ENCODE measurements at places on chromosomes 6 and 20.

DNA sequence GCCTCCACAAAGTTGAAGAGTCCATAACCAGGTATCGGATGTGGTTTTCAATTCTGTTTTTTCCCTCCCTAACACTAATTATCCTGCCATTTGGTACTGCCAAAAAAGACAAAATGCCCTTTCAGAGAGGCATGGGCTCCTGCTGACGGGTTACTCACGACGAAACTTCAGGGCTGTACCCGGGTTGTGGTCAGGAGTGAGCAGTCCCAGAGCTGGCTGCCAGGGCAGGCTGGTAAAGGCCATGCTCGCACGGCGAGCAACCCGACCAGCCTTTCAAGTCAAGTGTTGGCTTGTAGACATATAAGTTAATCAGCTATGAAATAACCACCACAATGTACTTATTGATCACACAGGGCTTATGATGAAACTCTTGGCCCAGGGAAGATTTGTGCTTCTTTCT, 152.5 kb downstream of the FOXC1 start:
- no peak for DNase-seq

DNA sequence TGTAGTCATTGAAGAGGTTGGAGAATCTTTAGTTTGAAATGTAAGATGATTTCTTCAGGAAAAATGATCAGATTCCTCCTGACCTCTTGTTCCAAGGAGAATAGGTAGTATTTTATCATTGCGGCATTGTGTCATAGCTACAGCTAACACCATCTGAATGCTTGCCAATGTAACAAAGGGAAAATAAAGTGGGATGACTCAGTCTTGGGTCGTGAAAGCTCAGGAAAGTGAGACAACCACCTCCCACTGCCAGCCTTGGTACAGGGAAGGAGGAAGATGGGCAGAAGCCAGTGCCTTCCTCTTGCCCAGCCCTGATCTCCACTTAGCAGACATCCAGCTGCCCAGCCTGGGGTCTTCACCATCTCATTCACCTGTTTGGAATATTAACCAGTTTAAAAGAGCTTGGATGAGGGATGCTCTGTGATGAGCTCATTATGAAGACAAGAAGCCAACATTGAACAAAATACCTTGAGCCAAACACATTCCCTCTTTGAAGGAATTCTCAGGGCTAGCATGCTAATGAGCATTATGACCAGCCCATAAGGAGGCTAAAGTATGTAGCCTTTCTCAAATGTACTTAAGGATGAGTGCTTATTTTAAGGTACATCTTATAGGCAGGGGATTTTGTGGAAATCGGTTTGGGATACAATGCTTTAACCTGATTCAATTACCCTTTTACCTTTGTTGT, 40.0 kb upstream of the APCDD1L start:
- no peak for DNase-seq

GRCh38 chr20:63698739-63699465, 2.5 kb downstream of the TNFRSF6B start:
- no peak for DNase-seq

GRCh38 chr6:33957131-33957891, 153.5 kb upstream of the MLN start:
- DNase-seq = no peak

- no peak for DNase-seq
Observed at GRCh38 chr6:11598687-11599086, 61.1 kb downstream of the TMEM170B start.

- no peak for DNase-seq
Observed at GRCh38 chr6:154429711-154430110, 73.1 kb upstream of the IPCEF1 start.

DNA sequence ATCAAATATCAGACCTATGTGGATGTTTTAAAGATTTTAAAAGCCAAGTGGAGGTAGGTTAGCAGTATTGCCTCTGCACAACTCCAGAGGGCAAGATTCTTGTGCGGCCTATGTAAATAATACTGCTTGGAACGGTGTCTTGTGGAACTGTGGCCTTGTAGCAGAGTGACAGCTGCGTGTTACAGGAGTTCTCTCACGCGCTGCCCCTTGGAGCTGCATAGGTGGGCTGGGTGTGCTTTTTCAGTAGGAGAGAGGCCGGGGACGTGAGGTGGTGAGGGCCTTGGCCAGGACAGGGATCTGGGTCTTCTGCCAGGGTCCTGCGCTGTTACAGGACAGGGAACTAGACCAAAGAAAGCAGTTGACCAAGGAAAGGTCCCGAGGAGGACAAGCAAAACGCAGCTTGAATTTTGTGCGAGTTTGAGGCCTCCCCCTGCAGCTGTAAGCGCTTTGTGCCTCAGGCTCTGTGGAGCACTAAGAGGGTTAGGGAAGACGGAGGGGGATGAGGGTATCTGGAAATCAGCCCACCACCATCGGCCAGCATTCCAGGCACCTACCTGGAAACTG, 1.5 kb downstream of the TMEM181 start:
- no peak for DNase-seq

- DNase-seq = no peak
Observed at GRCh38 chr6:161963634-161964234, 689.9 kb upstream of the AGPAT4 start.

DNA sequence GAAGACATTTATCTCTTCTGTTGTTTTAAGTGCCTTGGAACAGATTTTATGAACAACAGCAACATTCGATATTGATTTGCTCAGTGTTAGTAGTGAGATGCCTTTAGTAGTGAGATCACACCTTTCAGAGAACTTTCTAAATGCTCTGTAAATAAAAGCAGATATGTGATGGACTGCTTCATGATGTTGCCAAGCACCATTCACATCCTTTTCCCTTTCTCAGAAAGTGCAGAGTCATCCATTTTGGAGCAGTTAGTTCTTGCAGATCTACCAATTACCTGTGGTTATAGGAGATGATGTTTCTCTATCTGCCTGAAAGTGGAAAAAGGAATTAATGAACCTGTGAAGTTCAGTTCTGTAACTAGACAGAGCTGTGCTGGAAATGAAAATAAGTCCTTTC, 27.0 kb downstream of the CBFA2T2 start:
- no peak for DNase-seq

- no peak for DNase-seq
Observed at GRCh38 chr20:58832457-58832856, 18.2 kb downstream of the GNAS-AS1 start.
